COLO829 (cell line): ENCODE measurements at places on chromosomes 7 and 10.
A peak's percentile ranks its signal among the peaks of the same experiment; 100 is the strongest.

GRCh38 chr7:101140339-101140699 is 13.4 kb downstream of the SERPINE1 start:
- DNase-seq = peak; percentile 83

DNA sequence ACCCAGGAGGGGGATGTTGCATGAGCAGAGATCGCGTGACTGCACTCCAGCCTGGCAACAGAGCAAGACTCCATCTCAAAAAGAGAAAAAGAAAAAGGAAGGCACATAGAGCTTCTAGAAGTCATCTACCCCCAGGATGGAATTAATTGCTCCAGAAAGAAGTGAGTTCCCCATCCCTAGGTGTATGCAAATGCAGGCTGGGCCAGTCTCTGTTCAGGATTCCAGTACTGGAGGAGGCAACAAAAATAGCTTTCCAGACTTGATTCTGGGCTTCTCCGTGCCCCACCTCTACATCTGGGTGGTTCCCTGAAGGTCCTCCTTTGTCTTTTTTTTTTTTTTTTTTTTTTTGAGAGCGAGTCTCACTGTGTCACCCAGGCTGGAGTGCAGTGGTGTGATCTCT is 28.6 kb downstream of the CASTOR2 start:
- DNase-seq = no peak

GRCh38 chr10:26214551-26215395 is 1.8 kb upstream of the GAD2 start:
- DNase-seq = no peak

DNA sequence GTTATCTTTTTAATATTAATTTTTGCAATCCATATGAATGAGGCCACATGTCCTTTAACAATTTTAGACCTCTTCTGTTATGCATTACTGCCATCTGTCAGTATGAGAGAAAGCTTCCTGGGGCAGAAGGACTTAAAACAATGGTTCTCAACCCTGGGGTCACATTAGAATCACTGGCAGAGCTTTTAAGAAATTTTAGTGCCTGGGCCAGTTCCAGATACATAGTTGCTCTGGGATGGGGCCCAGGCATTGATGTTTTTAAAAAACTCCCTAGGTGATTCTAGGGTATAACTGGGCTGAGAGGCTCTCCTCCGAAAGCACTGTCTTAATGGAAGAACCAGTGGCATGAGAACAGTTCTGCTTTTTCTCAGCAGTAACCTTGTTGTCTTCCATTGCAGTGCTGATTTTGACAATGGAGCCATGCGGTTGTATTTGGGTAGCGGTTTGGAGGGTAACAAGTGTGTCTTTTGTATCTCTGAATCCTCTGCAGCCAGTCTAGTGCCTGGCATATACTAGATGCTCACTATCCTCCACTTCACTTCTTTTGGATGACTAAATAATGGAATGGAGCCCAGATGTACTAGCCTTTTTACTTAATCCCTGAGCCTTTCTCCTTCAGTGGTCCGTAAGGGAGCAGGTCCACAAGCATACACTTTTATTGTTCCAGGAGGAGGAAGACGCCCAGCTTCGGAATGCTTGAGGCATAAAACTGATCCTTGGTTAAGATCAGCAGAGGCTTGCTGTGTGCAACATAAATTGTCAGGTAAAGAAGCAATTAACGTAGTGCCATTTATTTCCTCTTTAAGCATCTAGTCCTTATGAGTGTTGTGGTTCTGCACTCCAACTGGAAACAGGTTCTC is 227.1 kb downstream of the AUTS2 start:
- no peak for DNase-seq

DNA sequence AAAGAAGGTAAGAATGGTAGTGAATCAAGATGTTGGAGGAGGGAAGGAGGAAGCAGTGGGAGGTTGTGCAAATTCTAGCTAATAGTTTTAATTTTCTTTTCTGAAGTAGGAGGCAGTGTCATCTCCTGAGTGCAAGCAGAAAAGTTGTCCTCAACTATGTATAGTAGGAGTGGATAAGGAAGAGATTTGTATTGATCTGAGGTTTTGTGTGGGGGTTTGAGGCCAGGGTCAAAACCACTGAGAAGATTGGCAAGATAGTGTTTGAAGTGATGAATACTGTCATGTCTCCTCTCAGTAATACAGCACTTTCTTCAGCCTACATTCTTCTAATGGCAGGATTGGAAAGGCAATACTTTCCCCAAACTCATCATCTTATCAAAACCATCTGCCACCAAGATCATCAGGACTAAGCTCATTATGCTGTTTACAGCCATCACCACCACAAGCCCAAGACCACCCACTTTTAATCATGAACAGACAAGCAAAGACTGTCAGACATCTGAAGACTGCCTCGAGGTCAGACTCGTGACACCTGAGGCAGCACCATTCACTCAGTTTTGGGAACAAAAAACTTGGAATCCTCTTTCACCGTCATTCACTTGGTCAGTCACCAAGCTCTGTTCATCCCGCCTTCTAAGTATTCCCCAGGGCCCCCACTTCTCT is 1.5 kb upstream of the MIOS start:
- no peak for DNase-seq
